CD8-positive, alpha-beta T cell (primary cell): ENCODE measurements at places on chromosomes 7 and 10.

DNA sequence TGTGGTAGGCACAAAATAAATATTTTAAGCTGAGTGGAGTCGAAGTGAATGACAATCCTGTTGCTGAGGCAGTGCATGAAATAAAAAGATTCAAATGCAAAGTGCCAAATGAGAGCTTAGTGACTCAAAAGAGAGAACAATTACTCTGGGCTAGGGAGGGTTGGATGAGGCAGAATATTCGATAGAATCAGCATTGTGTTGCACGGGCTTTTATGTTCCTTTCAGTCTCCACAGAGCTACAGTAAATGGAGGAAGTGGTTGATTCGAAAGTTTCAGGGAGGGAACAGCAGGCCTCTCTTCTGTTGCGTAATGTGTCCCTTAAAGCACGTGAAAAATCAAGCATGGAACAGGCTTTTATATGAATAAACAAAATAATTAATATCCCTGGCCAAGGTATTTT, 599.3 kb upstream of the CELF2 start:
- DNase-seq, result no peak

DNA sequence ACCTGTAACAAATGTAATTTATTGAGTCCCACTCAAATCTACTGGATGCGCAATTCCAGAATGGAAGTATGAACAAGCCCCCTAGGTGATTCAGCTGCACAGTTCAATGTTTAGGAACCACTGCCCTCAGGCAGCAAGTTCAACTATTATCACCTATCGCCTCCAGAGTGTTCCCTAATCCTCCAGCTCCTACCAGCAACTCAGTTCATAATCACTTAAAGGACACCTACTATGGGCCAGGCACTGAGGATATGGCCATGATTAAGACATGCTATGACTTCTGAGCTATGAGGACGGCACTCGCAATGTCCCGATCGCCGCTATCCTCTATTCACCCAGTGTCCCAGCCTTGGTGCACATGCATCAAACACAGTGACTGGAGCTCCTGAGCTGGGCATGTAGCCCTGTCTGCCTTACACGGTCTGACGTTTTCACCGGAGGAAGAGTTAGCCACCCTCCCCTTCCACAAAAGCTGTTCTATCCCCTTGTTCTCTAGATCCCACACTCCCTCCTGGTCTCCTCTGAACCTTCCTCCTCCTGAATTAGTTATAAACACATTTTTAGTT, 22.3 kb downstream of the RHEB start:
- DNase-seq, result no peak

GRCh38 chr7:91520645-91521044, 256.4 kb downstream of the FZD1 start:
- no peak for DNase-seq

DNA sequence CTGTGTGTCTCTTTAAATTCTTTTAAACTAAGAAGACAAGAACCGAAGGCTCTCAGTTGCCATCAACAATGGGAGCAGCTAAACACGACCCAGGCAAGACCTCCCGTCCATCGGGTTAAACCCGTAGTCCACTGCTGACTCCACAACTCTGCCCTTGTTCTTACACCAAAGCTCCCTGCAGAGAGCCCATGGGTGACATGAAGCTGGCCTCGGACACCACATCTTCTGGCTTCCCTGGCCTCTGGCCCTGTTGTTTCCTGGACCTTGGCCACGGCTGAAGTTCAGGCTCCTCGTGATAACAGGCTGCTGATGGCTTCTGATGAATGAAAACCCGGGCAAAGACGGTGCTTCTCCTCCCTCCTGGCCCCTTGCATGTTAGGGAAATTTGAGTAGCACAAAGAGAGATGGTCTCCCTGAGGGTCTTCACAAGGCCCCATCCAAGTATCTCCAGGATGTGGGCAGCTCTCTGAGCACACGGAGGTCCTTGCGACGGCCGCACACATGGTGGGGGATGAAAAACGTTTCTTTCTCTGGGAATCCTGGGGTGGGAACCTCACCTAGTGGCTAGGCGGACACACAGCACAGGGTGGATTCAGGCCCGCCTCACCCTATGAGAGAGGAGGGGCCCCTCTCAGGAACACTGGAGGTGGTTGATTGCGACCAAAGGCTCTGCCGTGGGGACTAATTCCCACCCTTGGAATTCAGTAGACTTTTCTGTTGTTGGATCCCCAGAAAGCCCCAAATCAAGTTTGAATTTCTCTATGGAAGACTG, 271.1 kb downstream of the ADARB2 start:
- DNase-seq, result no peak

DNA sequence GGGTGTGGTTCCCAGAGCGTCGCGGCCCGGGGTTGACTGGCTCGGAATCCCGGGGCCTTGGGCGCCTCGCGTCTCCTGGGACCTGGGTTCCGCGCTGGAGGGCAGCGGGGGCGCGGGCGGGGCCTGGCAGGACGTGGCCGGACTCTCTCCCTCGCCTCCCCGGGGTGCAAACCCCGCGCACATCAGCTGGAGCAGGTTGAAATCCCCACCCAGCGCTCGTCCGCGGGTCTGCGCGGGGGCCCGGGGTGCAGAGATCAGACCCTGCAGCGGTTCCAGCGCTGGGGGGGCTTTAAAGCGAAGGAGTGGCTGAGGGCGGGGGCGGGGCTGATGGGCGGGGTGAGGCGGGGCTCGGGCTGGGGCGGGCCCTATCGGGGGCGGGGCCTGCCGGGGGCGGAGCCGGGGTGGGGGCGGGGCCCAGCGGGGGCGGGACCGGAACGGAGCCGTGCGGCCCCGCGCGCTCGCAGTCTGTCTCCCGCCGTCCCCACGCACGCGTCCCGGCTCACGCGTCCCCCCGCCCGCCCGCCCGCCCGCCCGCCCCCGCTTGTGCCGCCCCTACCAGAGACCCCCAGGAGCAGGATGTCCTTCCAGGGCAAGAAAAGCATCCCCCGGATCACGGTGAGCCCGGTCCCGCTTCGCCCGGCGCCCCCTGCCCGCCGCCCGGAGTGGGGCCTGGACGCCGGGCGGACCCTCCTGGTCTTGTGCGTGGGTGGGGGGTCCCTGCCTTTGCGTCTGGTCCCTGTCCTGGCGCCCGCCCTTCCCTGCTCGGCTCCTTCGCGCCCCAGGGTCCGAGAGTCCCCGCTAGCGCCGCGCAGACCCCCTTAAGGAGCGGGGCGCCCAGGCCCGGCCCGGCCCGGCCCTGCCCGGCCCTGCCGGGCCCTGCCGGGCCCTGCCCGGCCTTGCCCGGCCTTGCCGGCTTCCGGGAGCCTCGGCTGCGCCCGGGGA, at the start of gene DPYSL4:
Gene DPYSL4 (plus strand): TSS at position 461 of the 942 bp plus-strand sequence. CDS start 116 bp downstream, at position 577.
- DNase-seq, result peak; percentile 54

DNA sequence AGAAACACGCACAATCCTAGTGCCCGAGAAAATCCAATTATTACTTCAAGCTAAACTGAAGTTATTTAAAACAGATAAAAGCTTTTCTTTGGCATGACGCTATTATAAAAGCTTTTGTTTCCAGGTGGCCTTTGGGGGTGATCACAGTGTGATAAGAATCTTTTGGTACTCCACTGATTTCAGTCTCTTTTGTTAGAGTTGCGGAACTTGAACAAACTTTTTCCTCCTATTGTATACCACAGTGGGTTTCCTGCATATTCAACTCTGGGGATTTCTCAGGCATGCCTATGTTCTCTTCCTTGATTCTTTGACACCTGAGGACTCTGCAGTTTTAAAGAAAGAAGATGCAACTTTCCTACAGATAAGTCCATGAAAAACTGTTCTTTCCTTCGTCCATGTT, 99.7 kb upstream of the PITRM1 start:
- DNase-seq, result no peak

DNA sequence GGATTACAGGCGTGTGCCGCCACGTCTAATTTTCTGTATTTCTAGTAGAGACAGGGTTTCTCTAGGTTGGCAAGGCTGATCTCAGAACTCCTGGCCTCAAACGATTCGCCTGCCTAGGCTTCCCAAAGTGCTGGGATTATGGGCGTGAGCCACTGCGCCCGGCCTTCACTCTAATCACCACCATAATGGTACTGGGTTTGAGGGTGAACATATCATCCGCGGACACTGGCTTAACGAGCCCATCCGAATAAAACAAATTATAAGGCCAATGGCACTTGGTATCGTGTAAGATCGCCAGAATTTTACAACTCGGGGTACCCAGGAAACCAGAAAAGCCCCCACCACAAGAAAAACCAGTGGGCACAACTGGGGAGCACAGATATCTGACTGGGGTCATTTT, 580 bp downstream of the FAM200A start:
- DNase-seq, result peak; percentile 12

- DNase-seq, result no peak
Observed at GRCh38 chr7:47556511-47557180, 25.3 kb downstream of the TNS3 start.

DNA sequence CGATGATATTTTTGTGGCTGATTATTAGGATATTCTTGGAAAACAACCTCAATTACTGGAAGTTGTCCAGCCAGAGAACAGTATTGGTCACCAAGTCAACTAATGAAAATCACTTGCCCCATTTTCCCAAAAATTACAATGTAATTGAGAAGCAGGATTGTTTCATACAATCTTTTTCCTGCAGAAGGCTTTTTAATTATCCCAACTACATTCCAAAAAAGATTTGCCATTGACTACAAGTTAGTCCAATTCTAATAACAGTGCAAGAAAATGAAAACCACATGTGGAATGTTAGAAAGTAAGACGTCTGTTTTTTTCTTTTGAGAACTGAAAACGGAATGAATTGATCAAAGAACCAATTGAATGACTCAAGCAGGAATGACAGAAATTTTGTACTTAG, 1195.8 kb downstream of the SORCS1 start:
- DNase-seq, result no peak

GRCh38 chr7:5283421-5284303, 919 bp downstream of the SLC29A4 start:
- no peak for DNase-seq

DNA sequence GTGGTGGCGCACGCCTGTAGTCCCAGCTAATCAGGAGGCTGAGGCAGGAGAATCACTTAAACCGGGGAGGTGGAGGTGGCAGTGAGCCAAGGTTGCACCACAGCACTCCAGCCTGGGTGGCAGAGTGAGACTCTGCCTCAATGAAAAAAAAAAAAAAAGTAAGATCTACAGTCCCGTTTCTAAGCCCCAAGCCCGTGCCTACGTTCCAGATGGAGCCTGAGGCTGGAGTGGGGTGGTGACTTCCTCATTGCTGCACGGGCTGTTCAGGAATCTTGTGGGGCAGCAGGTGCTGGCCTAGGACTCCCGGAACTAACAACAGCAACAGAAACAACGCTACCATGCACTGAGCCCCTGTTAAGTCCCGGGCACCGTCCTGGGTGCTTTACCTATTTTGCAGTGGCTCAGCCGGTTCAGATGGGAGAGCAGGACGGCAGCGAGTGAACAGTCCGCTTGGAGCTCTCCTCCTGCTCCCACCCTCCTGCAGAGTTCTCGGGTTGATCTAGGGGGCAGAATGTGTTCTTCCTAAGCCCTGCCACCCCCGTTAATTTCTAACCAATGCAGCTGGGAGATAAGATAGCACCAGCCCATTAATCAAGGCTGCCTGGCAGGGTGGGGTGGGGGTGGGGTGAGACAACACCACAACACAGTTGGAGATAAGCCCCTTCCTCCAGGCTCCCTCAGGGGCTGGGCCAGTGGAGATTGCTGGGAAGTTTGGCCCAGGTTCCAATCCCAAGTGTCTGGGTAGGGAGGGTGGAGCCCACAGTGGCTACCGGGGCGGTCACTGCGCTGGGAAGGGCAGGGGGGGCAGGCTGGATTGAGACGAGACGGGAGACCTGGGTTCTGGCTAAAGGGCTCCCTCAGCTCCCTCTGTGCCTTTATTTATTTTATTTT, 17.0 kb upstream of the SFRP5 start:
- no peak for DNase-seq

DNA sequence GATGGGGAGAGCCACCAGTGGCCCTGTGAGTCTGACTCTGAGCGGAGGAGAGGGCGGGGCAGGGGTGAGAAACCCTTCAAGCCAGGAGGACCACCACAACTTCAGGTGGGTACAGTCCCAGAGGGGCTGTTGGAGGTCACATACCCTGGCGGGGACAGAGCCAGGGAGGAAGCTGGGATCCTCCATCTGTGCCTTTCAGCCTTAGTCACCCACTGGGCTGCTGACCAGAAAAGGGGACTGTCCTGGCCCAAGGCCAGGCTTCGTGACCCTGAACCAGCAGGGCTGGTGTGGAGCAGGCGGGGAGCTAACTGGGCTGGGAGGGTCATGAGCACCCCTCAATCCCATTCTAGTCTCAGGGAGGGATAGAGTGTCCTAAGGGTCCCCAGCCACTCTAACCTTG, 1.5 kb upstream of the CALHM3 start:
- DNase-seq, result no peak

DNA sequence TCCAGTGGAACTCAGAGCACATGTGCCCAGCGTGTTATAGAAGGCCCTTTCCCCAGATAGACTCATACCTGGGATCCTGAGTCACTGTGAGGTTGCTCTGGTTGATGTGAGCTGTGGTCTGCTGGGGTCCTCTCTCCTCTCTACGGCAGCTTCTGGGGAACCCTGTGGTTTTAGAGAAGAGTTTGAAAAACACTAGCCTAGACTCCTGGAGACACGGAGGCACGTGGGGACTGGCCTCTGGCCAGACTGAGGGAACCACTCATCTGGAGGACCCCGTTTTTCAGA, 10.3 kb downstream of the ZNF775 start:
- DNase-seq, result no peak

DNA sequence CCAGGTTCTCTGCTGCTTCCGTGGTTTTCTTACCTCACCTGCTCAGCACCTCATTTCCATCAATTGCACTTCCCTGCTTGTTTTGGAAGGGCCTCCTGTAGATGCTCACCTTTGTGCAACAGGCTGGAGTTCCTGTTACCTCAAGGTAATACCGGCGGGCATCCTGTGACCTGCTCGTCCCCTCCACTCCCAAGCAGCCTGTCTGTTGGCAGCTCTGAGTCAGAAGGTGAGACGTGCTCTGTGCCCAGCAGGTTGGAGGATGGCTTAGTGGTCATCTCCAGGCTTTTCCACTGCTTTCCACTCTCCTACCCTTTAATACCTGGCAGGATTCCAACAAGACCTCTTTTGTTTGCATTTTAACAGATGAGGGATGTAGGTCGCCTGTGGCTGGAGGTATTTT, 86.0 kb downstream of the CAMK1D start:
- no peak for DNase-seq

- no peak for DNase-seq
Observed at GRCh38 chr10:44460416-44460815, 75.5 kb upstream of the CXCL12 start.

DNA sequence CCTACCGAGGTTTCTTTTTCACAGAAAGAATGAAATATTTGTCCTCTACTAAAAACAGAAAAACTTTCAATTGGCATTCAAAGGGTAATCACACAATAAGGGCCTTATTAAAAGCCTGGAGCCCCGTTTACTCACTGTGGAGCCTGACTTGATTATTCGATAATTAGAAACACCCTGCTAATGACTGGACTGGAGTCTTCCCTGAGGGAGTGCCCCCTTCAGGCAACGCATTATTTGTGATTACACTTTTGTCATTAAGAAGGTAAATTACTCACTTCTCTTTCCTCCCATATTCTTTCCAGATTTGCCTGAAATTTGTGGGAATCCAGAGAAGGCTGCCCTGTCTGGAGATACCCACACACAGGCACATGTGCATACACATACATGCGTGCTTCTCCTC, 444.2 kb upstream of the NPVF start:
- DNase-seq, result no peak

DNA sequence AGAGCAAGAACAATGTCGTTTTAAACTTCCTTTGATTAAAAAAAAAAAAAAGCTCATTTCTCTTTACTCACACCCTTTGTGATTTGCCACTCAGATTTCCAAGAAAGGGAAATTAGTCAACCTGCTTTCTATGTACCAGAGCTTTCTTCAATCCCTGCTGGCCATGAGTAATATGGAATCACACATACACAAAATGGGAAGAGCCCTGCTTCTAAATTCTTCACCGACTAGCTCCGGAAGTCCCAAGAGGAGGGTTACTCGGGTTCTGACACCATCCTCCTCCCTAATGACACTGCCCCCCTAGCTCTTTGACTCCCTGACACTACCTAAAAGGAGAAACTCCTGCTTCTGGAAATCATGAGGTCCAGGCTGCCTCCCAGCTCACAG, 81.8 kb upstream of the SFMBT2 start:
- DNase-seq, result no peak
